ENCODE measurements at places on chromosomes 16 and 17. TPM values are rescaled to one million over a fixed set of nuclear protein-coding genes. Genes with fewer than 3 reads are reported as not detected.

GRCh38 chr17:32482568-32483320, 4.0 kb upstream of the CDK5R1 start:
- no peak for DNase-seq

- DNase-seq = peak; percentile 66
Observed at GRCh38 chr17:48625495-48626244, 488 bp downstream of the HOXB9 start.

CCDC78 gene
- 5.8 TPM for polyA plus RNA-seq

TVP23C gene
- polyA plus RNA-seq = 23.0 TPM

DNA sequence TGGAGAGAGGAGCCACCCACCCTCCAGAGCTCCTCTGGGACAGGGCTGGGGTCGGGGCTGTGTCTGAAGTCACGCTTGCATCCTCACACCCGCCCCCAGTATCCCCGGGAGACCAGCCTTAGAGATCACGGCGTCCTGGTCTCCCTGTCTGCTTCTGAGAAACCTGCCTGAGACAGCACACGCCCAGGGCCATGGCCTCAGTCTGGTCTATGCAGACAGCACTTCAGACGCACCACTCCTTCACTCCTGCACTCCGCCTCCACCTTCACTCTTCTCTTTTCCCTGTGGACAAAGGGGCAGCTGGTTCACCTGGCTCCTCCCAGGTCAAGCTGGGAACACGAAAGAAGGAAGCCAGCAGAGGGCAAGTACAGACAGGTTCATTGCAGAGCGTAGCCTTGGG, 248.0 kb upstream of the GSE1 start:
- DNase-seq = no peak

GRCh38 chr17:70096861-70097260, 21.8 kb downstream of the KCNJ16 start:
- DNase-seq = no peak

GRCh38 chr16:57166951-57167350, 18.9 kb downstream of the PSME3IP1 start:
- no peak for DNase-seq

ABCA3 gene
- polyA plus RNA-seq = 4.9 TPM
